Epithelial cell of proximal tubule (primary cell): ENCODE measurements at places on chromosomes 13 and 19.

GRCh38 chr13:104645786-104646185 lies 1579.6 kb upstream of the SLC10A2 start:
- no peak for DNase-seq

DNA sequence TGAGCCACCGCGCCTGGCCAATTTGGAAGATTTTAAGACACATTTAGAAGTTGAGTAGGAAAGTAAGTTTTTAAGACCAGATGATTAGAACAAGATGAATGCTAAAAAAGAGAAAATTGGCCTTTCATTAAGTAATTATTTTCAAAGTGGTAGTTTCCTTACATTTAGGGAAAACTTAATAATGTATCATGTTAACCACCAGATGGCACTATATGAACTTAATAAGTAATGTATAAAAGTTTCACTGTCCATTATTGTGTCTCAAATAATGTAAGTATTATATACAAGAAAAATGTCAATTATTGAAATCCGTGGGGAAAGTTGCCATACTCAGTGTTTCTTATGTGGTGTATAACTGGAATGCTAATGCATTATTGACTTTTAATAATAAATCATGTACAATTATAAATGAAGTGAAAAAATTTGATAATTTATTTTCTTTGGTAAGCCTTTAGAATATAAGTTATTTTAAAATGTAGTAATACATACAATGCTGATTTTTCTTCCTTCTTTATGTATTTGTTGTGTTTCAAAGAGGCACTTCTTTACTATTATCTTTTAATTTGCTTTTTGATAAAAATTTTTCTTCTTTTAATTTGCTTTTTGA lies 29.2 kb downstream of the COG6 start:
- DNase-seq: no peak

GRCh38 chr19:50173127-50173526 lies 10.0 kb upstream of the IZUMO2 start:
- DNase-seq: no peak

DNA sequence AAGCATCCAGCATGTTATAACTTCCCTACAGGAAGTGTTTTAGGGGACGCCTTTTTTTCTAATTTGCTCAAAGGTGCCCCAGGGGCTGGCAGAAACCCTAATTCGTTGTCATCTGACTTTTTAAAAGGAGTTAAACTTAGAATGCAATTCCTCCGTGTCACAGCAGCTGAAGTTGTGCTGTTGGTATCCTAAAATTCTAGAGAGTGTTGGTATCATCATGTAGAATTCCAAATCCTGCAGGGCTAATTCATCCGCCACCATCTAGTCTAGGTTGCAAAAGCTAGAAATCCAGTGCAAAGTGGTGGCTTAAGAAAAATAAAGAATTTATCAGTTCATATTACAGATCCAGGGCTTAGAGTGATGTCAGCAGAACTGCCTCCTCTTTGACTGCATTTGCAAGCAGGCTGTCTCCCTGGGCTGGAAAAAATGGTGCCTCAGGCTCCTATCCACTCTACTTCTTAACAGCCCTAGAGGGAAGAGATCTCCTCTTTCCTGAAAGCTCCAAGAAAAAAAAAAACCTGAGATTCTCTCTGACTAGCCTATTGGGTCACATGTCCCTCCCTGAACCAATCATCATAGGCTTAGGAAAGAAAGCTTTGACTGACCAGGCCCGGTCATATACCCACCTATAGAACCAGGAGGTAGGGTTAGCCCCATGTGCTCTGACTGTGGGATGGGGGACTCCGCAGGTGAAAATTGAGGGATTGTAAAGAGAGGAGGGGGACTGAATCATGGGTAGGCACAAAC lies 73.0 kb downstream of the MAP4K1 start:
- DNase-seq: no peak

GRCh38 chr13:80342471-80343371 lies 1.8 kb upstream of the SPRY2 start:
- DNase-seq: no peak

DNA sequence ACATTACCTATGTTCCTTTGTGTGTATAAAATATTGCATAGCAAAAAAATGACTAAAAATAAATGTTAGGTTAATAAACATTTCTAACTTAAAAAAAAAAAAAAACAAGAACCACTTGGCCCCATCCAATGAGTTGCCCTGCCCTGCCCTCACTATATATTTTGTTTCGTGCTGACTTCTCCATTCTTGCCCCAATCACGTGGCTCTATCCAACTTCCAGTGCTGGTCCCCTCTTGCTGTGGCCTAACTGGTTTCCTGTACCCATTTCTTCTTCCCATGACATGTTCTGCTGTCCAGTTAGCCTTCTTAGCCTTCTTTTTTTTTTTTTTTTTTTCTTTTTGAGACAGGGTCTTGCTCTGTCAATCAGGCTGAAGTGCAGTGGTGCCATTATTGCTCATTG lies 151.6 kb downstream of the FOXO1 start:
- no peak for DNase-seq

DNA sequence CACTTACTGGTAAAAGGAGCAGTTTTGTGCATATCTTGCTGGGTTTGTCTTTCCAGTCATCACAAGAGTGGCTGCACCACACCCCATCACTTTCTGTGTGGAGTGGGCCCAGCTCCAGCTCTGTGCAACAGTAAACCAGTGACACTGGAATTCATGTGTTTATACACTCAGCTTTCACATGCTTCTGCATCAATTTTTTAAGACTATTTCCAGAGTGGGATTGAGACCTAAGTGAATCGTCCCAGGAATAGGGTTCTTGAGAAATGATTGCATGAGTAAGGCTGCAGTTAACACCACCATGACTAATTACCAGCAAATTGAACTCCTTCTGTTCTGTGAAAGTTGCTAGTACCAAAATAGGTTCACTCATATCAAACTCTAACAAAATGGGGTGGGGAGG lies 5.3 kb upstream of the CFAP97D2 start:
- DNase-seq: no peak

GRCh38 chr13:97753942-97754670 lies 199.4 kb upstream of the IPO5 start:
- no peak for DNase-seq

- no peak for DNase-seq
Observed at GRCh38 chr13:110457361-110457760, 104.2 kb downstream of the RAB20 start.

GRCh38 chr13:32582991-32583390 lies 3.3 kb upstream of the PDS5B start:
- DNase-seq: no peak

DNA sequence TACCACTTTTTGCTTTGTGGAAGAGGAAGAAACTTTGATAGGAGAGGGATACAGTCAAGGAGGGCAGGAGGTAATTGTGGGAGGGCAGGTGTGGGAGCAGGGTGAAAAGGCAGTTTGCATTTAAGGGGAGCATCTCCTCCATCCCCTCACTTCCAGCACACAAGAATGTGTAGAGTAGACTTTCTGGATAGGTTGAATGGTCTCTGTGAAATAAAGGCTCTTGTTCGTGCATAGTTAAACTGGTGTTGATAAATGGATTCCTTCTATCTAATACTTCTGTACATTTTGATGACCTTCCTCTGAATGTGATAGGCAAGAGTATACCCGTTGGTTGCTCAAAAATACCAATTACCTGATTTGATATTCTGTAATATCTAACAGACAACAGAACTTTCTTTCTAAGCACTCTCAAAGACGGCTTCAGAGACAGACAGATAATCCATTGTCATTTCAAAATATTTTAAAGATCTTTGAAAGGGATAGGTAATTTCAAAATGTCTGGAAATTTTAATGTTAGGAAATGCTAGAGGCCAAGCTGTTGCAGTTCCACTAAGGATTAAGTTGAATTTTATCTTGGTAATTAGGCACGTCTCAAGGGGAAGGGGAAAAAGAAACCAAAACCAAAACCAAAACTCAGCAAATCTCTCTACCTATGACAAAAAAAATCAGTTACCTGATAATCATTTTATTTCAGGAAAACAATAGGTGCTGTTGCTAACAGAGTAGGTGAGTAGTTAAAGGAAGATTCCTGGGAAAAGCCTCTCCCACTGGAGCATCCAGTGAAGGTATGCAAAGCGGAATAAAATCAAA lies 302.6 kb downstream of the COG6 start:
- DNase-seq: no peak

DNA sequence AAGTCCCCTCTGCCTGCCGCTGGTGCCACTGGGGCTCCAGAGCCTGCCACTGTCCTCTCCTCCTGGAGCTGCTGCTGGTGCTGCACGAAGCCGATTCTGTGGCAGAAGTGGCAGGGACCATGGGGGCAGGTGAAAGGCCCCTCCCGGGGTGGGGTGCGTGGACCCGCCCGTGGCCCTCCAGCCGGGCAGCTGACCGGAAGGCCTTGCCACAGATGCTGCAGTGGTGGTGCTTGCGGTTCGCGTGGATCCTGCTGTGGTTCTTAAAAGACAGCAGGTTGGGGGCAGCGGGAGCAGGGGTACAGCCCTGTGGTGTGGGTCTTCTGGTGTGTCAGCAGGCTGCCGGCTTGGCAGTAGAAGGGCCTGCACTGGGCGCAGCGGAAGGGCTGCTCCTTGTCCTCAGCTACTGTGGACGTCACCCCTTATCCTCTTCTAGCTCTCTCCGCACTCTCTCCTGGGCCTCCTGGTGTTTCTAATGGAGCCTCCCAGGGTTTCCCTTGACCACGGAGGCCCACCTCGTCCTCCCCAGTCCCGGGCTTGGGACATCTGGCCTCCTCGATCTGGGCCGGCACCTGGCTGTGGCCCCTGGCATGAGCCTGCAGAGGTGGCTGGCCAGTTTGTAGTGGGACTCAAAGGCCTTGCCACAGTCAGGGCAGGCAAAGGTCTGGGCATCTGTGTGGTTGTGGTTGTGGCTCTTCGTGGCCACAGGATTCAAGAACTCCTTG lies 380.4 kb downstream of the OLFM4 start:
- DNase-seq: no peak

DNA sequence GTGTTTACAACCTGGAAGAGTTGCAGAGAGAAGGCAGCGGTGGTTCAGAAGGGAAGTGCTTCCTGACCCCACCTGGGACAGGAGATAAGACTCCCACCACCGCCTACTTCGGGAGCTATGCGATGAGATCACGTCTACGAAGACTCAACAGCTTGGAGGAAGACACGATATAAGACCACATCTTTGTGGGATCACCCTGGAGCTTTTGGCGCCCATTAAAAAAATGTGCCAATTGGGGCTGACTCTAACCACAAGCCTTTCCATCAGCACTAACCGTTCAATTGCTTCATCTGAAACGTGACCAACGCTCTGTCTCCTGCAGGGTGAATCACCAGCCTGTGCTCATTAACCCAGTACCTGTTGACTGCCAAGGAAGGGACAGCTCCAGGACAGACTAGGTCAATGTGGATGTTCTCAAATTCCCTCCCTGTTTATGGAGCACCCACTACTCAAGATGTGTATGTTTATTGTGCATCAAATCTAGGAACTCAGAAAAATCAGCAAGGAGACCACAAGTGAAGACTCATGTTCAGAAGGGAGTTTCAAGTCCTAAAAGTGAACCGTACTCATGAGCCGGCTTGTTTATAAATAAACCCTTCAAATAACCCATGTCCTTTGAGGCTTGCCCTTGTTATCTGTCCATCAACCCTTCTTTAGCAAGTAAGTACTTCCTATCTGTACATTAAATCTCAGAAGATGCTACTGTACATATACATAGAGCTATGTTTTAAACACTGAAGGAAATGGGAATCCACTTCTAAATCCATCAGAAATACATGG lies 67.5 kb downstream of the LATS2 start:
- DNase-seq: peak; percentile 63

DNA sequence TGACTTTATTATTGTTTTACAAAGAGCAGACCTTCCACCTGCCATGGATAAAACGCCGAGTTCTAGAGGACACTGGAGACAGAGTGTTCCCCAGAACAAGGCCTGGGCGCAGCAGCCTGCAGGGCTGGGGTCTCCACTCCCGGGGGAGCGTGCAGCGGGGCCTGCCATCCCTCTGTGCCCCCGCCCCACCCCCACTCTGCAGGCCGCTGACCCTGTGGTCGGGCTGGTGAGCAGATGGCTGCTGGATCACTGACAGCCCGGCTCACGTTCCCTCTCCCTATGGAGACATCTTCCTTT lies 8.6 kb upstream of the PTBP1 start:
- no peak for DNase-seq

- DNase-seq: peak; percentile 64
Observed at GRCh38 chr19:12333162-12334159, at the start of gene ZNF563. Gene ZNF563, minus strand, starts transcription at chr19:12333633. Its CDS starts 151 bp downstream, at chr19:12333482.

DNA sequence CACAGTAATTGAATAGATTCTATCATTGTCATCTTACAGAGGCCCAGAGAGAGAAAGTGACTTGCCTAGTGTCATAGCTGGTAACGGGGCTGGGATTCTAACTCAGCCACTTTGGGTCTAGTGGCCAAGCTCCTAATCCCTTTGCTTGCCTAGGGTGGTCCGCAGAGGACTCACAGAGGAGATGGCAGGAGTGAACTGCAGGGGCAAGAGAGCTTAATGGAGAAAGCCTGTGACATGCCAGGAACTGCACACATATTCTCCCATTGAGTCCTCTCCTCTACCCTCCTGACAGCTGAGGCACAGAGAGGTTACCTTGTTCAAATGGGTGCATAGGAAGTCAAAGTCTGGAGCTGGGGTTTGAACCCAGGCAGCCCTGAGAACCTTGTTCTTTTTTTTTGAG lies 2.7 kb downstream of the LSR start:
- no peak for DNase-seq

- DNase-seq: no peak
Observed at GRCh38 chr13:110592665-110593064, 22.7 kb upstream of the NAXD start.

GRCh38 chr13:45205124-45205523 lies 4.3 kb upstream of the KCTD4 start:
- DNase-seq: no peak

DNA sequence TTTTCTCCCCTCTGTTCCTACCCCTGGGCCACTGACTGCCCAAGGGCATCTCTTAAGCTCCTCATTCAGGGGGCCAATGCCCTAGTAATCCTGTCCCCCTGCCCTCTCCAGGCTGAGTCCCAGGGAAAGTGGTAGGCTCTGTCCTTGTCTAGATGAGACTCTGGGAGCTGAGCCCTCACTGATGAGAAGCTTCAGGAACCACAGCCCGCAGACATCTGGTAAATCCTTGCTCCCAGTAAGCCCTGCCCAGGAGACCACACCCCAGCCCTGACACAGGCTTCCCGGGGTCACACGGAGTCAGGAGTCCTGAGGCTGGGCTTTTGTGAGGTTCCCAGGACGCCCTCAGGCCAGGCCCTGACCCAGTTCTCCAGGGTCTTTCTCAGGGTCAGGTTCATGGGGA lies 1.9 kb downstream of the CEACAM4 start:
- DNase-seq: no peak

DNA sequence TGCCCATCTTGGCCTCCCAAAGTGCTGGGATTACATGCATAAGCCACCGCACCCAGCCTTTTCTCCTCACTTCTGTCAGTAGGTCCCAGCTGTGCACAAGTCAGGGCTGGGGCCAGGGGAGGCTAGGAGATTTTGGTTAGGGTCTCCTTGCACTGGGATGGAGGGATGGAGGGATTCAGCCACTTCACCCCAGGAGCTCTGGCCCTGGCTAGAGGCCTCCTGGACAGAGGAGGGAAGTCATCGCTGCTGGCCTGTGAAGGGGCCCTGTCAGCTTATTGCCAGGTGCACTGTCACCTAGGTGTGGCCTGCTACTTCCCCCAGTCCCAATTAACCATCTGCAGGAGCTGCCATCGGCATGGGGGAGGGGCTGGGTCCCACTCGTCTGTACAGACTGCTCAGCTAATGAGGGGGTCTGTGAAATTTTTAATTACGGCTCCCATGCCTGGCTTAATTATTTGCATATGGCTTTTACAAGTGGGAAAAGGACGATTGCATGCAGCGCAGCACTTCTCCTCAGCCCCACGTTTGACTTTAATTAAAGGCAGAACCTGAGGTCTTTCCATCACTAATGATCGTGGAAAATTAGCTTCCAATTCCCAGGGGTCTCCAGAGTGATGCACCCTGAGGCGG lies 52.4 kb downstream of the CHST8 start:
- DNase-seq: no peak
